Suprapubic skin (tissue), 4 donors: ENCODE measurements at places on chromosomes 7 and 10.

DNA sequence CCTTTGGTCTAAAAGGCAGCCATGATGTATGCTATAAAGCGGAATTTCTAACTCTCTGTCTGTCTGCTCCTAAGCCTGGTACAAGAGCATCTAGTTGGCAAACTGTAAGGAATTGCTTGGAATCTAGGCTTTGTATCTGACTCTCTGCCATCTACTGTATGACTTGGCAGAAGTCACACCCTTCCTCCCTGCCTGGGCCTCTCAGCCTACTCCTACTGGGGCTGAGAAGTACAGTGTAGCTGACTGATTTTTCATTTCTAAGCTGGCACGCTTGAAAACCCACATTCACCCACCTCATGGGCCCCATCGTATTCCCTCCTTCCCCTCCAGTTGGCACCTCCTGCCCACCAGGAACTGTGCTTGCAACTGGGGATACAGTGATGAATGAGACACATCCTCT is 435.2 kb downstream of the PLXNA4 start:
- no peaks in the 10 kb centered on the region for H3K27me3 ChIP-seq
- no peaks in the 10 kb centered on the region for H3K36me3 ChIP-seq
- no peak for DNase-seq
- no peak overlapping the region for H3K4me3 ChIP-seq
- H3K27ac ChIP-seq = no peak overlapping the region

DNA sequence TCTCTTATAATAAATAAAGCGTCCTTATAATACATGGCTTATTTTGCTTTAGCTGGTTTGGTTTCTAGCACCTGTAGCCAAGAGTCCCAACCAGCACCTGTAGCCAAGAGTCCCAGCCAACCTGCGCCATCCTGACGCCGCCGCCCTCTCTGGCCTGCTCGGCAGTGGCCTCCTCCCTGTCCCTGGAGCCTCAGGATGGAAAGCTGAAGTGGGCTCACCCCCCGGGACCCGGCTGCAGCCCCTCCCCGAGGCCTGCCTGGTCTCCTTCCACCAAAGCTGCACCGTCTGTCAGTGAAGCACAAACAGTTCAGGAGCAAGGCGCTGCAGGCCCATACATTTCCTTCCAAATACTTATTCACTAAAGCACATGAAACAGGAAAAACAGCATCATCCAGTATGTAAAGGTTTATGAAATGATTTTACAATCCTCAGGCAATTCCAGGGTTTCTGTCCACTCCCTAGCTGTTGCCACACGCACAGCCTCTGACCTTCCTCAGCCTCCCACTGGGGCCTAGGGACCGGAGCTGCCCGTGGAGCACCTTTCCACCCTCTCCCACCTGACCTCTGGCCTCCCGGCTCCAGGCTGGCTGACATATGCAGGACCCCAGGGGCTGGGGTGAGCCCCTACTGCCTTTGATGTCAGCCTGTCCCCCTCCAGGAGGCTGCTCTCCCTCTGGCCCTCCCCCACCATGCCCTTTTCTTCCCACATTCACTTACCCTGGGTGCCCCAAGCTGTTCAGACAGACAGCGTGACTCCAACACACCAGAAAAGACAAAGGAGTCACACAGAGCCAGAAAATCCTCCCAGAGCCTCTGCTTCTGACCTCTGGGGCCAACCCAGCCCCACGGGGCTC is 149.6 kb upstream of the PPP2R2D start:
- no peaks in the 10 kb centered on the region for H3K36me3 ChIP-seq
- H3K4me3 ChIP-seq = no peak overlapping the region
- DNase-seq = no peak
- H3K27me3 ChIP-seq = peaks cover 52% of the 10 kb centered on the region

DNA sequence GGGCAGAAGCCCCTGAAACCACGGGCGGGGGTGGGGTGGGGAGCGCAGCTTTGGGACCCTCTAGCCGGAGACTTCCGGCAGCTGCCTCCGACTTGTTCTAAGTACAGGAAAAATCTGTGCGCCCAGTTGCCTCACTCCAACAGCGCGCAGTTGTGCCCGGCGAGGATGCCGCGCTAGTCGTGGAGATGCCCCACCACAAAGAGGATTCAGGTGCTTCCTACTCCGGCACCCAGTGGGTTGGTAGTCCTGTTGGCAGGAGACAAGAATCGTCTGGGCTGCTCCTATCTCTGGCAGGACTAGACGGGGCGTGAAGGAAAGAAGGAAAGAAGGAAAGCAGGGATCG is 465 bp upstream of the NPY start:
- peaks cover 18% of the 10 kb centered on the region for H3K4me1 ChIP-seq
- no peak for DNase-seq
- H3K27ac ChIP-seq = no peak overlapping the region
- H3K27me3 ChIP-seq = peaks cover 52% of the 10 kb centered on the region
- H3K4me3 ChIP-seq = peak overlapping the region; percentile 20

DNA sequence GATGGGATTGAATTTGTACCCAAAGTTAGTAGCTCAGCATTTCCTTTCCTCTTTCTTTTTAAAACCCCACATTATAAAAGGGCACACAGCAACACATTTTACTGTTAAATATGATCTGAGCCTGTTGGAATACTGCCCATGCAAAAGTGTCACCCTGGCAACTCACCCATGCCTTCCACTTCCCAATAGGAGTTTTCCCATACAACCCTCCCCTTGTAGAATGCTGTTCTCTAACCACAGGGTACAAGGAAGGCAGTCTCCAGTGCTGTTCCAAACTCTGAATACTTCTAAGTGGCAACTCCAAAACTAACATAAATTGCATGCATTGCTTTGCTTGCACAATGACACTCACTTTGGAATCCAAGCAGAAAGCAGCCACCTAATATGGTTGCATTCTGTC is 60.8 kb downstream of the NRCAM start:
- no peaks in the 10 kb centered on the region for H3K27me3 ChIP-seq
- no peaks in the 10 kb centered on the region for H3K36me3 ChIP-seq
- H3K27ac ChIP-seq = no peak overlapping the region
- no peak for DNase-seq
- no peaks in the 10 kb centered on the region for H3K4me1 ChIP-seq

- no peak overlapping the region for H3K4me3 ChIP-seq
- H3K27ac ChIP-seq = no peak overlapping the region
- no peaks in the 10 kb centered on the region for H3K36me3 ChIP-seq
- H3K4me1 ChIP-seq = no peaks in the 10 kb centered on the region
- H3K27me3 ChIP-seq = peaks cover 18% of the 10 kb centered on the region
These were observed 270.4 kb downstream of the DNAJB6 start for GRCh38 chr7:157607218-157607617.

DNA sequence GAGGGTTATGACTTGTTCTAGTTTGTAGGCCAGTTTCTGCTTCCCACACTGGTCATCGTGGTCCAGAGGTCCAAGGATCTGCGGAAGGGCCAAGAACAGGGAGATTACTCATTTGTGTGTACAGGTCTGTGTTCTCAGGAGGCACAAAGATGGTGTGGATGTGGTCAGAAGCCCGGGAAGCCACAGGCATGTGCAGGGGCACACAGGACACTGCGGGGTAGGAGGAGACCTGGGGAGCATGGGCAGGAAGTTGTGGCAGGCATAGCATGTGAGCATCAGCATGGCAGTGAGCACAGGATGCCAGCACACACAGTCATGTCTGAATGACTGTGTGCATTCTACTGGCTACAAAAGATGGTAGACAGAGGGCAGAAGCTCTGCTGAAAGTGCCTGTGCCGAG is 445.8 kb downstream of the PLXNA4 start:
- no peak overlapping the region for H3K27ac ChIP-seq
- no peaks in the 10 kb centered on the region for H3K4me1 ChIP-seq
- no peak overlapping the region for H3K4me3 ChIP-seq
- DNase-seq = no peak
- no peaks in the 10 kb centered on the region for H3K36me3 ChIP-seq
- no peaks in the 10 kb centered on the region for H3K27me3 ChIP-seq

DNA sequence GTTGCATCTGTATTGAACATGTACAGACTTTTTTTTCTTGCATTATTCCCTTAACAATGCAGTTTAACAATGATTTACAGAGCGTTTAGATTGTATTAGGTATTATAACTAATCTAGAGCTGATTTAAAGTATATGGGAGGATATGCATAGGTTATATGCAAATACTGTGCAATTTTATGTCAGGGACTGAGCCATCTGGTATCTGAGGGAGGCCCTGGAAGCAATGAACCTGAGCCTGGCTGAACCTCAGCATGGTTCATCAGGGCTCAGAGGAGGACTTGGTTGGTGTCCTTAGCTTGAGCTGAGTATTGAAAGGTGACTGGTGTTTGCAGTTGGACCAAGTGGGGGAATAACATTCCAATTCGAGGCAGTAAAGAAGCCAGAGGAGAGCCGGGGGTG is 4.8 kb downstream of the ADCK2 start:
- H3K27ac ChIP-seq = no peak overlapping the region
- H3K4me1 ChIP-seq = peaks cover 27% of the 10 kb centered on the region
- no peak overlapping the region for H3K4me3 ChIP-seq
- no peaks in the 10 kb centered on the region for H3K27me3 ChIP-seq
- peak; percentile 1 for DNase-seq
- H3K36me3 ChIP-seq = peaks cover 44% of the 10 kb centered on the region

DNA sequence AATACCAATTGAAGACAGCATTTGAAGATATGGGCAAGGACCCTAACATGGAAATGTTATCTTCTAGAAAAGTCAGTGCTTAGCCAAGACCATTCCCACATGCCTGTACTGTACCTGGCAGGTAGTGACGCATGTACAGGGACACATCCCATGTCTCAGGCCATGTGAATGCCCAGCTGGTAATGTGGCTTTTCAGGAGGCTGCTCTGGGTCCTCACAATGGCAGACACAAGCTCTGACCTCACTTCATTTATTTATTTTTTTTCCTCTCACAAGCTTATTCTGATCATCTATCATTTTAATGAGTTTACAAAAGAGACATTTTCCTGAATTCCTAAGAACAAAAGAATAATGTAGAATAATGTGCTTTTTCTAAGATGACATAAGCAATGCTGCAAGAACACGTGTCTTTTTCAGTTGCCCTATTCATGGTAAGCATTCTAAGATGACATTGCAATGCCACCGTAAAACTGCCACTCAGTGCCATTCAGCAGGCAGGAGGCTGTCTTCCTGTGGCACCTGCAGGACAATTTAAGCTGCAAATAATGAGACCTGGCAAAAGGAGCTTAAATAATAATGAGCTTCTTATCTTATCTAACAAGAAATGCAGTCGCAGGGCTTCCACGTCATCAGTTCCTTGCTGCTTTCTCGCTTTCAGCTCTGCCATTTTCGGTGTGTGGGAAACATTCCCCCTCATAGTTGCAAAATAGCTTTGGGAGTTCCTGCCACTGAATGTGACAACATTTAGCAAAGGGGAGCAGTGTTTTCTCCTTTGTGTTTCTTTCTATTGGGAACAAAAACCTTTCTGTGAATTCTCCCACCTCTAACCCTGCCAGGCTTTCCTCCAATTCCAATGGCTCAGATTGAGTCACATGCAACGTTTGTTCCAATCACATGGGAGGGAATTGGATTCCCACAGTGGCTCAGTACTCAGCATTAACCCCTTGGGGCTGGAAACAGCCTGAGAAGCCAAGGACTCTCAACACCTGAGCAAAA is 113.0 kb downstream of the SEC23IP start:
- no peaks in the 10 kb centered on the region for H3K4me1 ChIP-seq
- no peaks in the 10 kb centered on the region for H3K36me3 ChIP-seq
- H3K4me3 ChIP-seq = no peak overlapping the region

DNA sequence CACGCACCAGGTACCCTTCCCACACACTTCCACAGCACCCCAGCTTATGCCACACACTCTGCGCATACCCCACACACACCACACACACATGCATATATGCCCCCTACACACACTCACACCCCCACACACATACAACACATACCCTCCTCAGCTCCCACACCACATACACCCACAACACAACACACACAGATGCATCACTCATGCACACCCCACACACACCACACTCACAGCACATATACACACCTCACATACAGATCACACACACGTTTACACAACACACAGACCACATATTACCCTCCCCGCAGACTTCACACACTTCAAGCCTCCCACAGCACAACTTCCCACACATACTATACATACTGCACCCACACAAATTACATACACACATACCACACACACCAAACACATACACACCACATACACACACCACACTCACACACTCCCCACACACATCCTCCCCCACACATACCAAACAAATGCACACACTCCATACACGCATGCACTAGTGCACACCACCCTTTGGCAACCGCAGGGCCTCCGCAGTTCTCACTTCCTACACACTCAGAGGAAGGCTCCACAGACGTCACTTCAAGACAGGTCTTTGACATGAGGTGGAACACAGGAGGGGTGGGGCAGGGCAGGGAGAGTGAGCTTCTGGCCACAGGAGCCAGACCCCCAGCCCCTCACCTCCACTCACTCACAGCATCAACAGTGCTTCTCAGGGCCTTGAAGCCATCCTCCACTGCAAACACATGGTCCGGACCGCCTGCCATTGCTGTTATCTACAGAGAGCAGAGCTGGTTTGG is 18.5 kb upstream of the ANTXRL start:
- H3K4me3 ChIP-seq = no peak overlapping the region
- H3K27me3 ChIP-seq = no peaks in the 10 kb centered on the region
- no peaks in the 10 kb centered on the region for H3K4me1 ChIP-seq
- peak; percentile 70 for DNase-seq
- no peak overlapping the region for H3K27ac ChIP-seq

DNA sequence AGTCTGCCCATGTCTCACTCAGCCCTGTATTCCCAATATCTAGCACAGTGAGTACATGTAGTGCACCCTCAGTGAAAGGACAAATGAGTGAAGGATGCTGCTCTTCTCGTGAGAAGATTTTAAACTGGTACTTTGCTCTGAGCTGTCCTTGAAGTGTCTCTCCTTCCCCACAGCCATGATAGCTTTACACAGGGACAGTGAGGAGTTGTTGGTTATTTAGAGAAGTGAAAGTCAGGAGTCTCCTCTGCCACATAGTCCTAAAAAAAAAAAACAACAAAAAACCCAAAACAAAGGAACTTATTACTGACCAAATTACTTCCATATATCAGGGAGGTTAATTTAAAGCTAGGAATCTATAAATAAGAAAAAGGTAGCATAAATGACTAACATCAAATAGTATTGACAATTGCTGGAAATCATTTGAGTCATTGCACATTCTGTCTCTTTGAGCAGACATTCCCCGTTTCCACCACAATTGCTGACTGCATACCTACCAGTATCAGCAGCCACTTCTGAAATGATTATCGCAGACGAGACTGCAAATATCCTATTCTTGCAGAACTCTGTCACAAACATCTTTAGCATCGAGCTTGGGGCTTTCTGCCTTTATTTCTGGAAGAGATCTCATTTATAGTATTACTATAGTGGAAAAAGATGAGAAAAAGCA is 202.1 kb downstream of the PTEN start:
- no peak overlapping the region for H3K4me3 ChIP-seq
- peak overlapping the region; percentile 31 for H3K27ac ChIP-seq
- H3K4me1 ChIP-seq = peaks cover 16% of the 10 kb centered on the region
- H3K36me3 ChIP-seq = no peaks in the 10 kb centered on the region
- DNase-seq = no peak
- no peaks in the 10 kb centered on the region for H3K27me3 ChIP-seq
